ENCODE measurements at places on chromosomes 3 and 15. TPM values are rescaled to one million over a fixed set of nuclear protein-coding genes. Genes with fewer than 3 reads are reported as not detected.

GPR171 gene
- total RNA-seq, result not detected

SERINC4 gene
- not detected for total RNA-seq

LIPC gene
- total RNA-seq, result 0.37 TPM

MYEF2 gene
- total RNA-seq, result 16.6 TPM

MKRN2 gene
- 44.6 TPM for total RNA-seq

LRRC34 gene
- 11.1 TPM for total RNA-seq

CPNE9 gene
- total RNA-seq, result not detected

SLC24A5 gene
- not detected for total RNA-seq
